ENCODE measurements at places on chromosomes 13 and 19.

DNA sequence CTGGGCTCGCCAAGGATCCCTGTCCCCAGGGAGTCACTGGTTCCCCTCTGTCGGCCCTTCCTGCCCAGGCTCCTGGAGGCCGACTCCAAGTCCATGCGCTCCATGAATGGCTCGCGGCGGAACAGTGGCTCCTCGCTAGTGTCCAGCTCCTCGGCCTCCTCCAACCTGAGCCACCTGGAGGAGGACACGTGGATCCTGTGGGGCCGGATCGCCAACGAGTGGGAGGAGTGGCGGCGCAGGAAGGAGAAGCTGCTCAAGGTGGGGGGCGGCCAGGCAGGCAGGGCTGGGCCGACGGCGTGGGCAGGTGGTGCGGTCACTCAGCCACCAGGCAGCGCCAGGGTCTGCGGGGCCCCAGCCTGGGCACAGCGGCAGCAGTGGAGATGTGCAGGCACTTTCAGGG is 17.6 kb downstream of the EVI5L start:
- DNase-seq, result no peak

GRCh38 chr13:63128716-63129115 is 1713.1 kb upstream of the PCDH20 start:
- no peak for DNase-seq

DNA sequence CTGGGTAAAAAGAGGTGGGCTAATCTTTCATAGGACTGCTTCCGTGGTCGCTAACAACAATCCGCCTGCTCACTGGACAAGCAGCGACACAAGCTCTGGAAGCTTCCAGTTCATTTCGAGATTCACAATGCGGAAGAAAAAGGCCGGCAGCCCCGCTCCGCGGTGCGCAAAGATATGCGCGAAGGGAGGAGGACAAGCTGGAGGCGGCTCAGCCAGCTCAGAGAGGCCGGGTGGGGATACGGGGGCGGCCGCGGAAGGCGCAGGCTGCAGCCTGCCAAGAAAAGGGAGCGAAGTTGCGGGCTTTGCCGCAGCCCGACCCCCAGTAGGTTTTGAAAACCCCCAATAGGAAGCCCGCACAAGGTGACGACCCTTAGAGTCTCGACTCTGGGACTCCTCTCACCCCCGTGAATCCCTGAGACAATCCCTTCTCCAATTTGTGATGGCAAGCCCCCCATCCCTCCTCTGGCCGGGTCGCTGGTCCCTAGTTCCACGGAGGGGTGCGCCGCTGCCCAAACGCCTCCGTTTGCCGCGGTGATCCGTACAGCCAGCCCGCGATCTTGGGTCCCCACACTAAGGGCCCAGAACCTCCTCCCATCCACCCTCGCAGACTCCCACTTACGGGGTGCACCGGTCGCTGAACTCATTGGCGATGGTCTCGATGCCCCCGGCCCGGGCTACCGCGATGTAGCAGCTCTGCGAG is 697 bp downstream of the HSPH1 start:
- DNase-seq, result peak; percentile 76

DNA sequence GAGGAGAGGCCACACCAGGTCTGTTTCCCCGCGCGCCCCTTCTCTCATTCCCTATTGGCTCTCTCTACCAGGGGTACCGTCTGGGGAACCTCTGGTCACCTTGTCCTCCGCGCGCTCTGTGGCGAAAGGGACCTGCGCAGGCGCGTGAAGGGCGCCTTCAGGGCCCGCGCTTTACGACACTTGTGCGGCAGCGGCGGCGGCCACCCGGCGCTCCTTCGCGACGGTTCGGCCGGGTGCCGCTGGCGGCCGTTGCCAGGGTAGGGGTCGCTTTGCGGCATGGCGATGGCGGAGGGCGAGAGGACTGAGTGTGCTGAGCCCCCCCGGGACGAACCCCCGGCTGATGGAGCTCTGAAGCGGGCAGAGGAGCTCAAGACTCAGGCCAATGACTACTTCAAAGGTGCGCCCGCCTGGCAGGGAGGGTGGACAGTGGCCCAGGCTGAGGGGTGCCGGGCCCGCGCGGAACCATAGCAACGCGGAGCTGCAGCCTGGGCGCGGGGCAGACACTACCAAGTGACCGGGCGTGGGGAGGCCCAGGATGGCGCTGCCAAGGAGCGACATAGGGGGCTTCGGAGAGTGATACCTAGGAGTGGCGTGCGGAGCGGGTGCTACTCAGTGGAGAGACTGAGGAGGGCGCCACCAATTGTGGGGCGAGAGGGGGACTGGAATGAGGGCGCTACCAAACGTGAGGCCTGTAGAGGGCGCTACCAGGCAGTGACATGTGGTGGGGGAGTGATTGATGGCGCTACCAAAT is at the start of gene PPP5C:
Gene PPP5C (plus strand): TSS at position 267 of the 751 bp plus-strand sequence. CDS start 10 bp downstream, at position 277.
- peak; percentile 87 for DNase-seq

GRCh38 chr19:48461982-48462655 is 6.7 kb downstream of the KCNJ14 start:
- no peak for DNase-seq

GRCh38 chr19:4951656-4952055 is 17.3 kb upstream of the KDM4B start:
- no peak for DNase-seq

DNA sequence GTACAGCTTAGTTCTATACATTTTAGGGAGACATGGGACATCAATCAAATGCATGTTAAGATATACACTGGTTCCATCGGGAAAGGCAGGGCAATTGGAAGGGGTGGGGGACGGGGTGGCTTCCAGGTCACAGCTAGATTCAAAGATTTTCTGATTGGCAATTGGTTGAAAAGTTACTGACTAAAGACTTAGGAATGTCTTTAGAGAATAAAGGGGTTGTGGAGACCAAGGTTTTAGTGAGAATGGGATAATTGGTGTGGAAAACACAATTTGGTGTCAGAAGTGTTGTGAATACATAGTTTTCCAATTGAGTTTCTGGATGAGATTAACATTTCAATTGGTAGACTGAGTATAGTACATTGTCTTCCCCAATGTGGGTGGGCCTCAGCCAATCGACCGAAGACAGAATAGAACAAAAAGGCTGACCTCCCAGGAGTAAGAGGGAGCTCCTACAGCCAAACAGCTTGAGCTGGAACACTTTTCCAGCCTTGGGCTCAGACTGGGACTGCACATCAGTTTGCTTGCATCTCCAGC is 988 bp upstream of the CCDC169 start:
- no peak for DNase-seq

DNA sequence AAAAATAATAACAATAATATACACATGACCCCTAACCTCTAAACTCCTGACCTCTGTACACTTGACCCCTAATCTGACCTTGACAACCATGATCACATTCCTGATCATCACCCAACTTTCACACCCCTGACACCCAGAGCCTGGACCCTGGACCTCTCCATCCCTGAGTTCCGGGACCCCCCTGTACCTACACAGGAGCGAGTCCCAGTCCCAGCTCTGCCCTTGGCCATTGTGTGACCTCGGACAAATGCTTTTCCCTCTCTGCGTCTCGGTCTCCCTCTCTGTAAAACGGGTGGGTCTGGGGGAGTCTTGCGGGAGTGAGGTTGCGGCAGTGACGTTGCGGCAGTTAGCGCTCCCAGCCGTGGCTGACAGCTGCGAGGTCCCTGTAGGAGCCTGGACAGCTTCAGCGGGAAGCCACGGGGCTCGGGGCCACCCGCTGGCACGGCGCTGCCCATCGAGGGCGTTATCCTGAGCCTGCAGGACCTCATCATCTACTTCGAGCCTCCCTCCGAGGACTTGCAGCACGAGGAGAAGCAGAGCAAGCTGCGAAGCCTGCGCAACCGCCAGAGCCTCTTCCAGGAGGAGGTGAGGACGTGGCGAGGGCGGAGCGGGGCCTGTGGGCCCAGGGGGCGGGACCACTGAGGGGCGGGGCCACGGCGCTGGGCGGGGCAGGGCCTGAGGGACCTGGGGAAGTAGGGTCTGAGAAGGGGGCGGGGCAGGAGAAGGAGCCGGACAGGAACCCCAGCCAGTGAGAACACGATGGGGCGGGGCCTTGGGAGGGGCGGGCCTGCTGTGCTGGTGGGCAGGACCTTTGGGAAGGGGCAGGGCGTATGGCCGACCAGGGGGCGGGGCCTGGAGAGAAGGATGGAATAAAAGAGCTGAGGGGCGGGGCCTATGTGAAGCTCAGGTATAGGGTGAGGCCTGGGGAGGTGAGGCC is 19.2 kb downstream of the RYR1 start:
- DNase-seq, result no peak

- peak; percentile 38 for DNase-seq
Observed at GRCh38 chr19:56080669-56081401, 40.3 kb downstream of the ZNF787 start.

- no peak for DNase-seq
Observed at GRCh38 chr19:46847528-46847927, 3.1 kb downstream of the AP2S1 start.

DNA sequence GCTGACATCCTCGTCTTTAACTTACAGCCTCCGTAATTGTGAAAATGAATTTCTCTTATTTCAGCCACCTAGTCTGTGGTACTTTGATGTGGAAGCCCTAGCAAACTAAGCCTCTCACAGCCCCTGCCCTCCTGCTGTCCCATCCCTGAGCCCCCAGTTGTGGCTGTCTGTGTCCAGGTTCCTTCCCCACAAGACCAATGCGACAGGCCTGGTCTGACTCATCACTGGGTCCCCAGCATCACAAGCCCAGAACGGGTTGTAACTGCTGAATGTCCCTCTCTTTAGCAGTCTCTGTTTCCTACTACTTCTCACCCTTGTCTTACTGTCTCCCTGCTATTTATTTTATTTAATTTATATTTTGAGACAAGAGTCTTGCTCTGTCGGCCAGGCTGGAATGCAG is 5.7 kb downstream of the POU2F2 start:
- DNase-seq, result no peak

GRCh38 chr13:31199527-31199848 is 287 bp upstream of the B3GLCT start:
- DNase-seq, result no peak
